ENCODE measurements at places on chromosomes 3 and 15.

- no peak for DNase-seq
Measured at GRCh38 chr3:168112894-168113293, 17.2 kb upstream of the GOLIM4 start.

GRCh38 chr3:66394753-66395249, 106.0 kb downstream of the LRIG1 start:
- DNase-seq, result no peak

DNA sequence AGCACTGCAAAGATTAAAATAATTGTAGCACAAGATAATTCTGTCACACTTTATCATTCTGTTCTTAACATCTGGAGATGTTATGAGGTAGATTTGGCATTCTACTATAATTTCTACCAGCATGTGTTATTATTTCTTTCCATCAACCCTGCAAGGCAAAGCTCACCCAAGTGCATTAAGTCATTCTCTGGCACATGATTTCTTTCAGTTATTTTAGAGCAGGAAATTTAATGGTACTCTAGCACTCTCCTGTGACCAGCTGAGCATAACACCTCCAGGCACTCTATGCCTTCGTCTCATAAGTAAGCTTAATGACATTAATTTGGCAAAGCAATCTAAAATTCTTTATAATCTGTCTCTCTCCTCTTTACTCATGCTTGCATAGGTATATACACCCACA, 300.2 kb upstream of the GPR149 start:
- peak; percentile 24 for DNase-seq

DNA sequence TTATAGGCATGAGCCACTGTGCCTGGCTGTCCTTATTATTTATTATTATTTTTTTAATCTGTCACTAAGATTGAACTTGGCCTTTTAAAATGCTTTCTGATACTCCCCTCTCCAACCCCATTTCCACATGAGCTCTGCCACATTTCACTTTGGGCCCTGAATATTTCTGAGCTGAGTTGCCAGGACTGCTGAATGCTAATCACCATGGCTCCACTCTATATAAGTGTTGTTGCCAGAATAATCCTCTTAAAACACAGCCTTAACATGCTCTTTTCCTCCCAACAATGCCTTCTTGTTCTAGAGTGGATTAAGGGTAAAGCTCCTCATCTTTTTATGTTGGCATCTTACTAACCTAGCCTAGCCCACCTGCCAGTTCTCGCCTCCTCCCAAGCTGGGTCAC, 124.4 kb downstream of the PDZRN3 start:
- DNase-seq, result no peak

- peak; percentile 33 for DNase-seq
Measured at GRCh38 chr15:35705884-35706585, 160.1 kb upstream of the DPH6 start.

DNA sequence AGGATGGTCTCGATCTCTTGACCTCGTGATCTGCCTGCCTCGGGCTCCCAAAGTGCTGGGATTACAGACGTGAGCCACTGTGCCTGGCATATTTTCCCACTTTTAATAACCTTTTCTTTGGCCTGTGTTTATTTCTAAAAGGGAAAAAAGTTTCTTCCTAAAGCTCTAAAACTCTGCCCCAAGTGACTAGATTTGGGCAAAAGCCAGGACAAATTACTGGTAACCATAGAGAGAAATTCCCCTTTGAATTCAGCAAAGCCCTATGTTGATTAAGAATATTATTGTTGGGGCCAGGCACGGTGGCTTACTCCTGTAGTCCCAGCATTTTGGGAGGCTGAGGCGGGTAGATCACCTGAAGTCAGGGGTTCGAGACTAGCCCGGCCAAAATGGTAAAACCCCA, 11.5 kb upstream of the TRPM7 start:
- DNase-seq, result no peak

DNA sequence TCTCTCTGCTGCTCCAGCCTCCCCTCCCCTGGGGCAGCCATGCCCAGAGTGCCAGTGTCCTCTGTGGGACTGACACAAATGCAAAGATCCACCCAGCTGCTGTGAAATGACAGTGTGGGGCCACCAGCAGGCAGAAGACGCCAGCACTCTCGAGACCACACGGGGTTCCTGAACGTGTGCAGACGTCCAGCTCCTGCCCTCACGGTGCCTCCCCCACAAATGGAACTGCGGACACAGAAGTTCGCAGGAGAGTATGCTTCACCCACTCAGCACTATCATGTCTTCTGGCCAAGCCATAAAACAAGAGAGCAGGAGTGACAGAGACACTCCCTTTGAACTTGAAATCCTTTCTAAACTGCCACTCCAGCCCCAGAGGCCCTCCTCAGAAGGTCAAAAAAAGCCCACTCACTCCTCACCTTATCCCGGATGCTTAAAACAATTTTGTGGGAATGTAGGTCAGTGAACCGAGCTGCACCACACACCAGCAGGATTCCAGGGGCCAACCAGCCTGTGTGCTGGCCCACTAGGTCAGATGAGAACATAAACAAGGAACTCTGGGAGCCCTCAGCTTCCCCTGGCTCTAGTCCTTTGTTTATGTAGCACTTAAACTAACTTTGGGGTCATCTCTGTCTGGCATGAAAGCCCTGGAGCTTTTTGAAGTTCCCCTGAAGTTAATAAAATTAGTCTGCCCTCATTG, 112.6 kb downstream of the DNAJB8 start:
- DNase-seq, result no peak

DNA sequence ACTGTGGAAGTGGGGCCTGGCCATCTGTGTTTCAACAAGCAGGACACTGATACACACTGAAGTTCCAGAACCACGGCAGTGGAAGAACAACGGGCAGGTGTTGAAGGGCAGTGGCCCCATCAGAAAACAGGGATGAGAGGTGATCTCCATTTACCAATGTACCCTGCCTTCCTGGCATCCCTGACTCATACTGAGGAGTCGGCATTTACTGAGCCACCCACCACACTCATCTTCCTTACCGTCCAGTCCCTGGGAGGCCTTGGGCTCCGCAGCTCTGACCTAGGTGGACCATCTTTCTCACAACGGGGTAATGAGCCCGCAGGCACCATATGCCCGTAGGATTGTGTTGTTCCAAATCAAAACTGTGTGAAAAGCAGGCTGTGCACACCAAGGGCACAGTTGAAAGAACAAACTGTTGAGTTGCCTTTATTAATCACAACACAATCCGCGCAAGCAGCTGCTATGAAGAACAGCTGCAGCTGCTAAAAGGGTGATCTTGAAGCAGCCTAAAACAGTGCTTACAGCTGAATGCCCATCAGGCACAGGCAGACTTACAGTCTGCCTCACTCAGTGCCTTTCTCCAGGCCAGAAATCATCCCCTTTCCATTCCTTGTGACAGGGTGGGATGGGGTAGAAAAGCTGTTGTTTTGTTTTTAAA, 12.9 kb downstream of the MB21D2 start:
- DNase-seq, result no peak

- no peak for DNase-seq
Measured at GRCh38 chr3:8980756-8981257, 17.5 kb upstream of the RAD18 start.

DNA sequence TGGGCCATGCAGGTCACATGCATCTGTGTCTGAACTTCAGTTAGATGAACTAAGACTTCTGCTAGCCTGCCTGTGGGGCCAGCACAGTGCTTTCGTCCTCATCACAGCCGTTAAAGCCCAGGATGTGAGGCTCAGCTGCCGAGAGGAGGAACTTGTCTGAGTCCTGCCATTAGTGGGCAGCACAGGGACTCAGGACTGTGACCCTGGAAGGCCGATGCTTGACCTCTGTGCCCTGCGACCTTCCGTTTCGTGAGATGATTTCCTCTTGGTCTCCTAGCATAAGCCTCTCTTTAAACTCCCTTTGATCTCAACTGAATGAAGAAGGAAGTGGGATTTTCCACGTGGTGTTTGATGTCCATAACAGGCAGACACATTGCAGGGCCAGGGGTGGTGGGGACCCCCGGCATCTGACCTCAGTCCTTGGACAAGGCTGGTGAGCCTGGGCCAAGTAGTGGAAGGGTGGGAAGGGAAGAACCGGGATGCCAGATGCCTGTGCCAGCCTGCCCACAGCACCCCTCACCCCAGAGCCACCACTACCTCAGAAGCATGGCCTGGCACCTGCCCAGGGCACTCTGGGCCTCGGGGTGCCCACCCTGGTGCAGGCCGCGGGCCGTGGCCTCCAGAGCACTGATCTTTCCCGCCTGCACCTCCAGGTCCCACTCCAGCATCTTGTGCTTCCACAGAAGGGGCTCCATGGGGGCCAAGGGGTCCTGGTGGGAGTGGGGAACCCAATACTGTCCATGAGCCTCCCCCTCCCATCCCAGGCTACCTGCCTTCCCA, 21.6 kb downstream of the PLA2G4B start:
- DNase-seq, result no peak

DNA sequence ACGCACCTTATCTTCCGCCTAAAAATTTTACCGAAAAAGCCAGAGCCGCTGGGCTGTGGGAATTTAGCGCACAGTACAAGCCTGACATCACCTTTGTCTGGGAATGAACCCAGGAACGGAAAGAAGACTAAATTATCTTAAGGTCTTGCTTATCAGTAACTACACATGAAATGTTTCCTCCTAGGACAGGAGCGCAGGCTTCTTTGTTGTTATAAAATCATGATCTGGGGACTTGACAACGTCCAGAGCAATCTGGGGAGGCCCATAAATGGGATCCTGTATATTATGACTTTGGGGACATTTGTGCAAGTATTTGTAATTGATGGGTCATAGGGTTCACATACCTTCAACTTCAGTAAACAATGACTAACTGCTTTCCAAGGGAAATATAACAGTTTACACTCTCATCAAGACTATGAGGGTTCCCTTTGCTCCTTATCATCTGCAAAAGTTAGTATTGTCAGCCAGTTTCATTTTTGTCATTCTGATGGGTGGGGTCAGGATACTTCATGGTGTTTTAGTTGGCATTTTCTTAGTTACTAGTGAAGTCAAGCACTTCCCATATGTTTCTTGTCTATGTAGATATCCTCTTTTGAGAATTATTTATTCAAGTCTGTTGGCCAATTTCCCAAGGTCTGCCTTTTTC, 213.9 kb upstream of the PFN2 start:
- peak; percentile 30 for DNase-seq

- no peak for DNase-seq
Measured at GRCh38 chr3:143535994-143536784, 312.1 kb downstream of the SLC9A9 start.

DNA sequence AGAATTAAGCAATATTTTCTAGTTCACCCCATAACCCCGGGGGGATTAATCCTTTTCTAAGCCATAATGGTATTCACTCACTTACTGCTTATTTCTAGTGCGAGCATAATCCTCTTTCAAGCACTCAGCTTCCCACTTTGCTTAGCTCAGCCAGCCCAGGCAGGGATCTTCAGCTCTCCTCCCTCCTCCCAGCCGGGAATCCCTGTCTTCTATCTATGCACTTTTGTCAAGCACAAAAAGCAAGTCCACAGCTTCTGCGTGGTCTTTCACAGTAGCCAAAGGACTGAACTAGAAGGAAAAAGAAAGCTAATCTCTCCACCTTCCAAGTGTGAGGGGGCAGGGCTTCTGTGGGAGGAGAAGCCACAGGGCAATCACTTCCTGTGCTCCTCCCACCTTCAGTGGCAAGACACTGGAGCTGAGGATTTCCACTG, 62.8 kb downstream of the PEX5L start:
- DNase-seq, result no peak

GRCh38 chr3:183958226-183958625, 59.5 kb downstream of the ABCC5 start:
- no peak for DNase-seq

DNA sequence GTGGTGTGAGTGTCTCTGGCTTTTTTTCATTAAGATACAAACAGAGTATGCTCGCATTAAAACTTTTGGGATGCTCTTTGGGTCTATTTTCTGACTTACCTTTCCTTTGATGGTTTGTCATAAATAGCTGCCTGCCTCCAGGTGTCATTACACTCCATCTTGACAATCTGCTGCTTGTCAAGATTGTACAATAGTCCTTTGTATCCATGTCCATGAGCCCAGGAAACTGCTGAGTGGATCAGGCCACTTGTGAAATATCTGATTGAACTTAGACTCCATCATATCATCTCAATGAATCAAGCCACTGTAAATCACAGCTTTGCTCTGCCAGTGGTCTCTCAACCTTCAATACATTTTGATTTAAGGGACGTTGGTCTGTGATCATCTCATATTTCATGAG, 135.2 kb downstream of the ECT2 start:
- DNase-seq, result no peak

DNA sequence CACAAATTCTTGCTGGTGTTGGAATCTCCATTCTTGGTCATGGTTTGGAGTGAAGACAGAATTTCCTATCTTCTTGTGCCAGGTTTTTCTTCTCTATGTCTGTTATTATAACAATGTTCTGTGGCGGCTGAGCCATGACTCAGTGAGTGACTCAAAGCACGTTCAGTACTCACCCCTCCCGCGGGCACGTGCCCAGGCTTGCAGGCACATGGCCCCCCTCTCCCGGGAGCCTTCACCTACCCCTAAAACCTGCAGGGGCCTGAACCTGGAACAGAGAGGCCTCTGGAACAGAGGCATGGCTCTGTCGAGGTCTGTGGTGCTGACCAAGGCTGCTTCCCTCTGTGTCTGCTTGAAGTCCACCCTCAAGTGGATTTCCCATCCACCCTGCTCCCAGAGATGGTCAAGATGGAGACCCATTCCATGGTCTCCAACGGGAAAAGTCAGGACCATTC, 27.6 kb downstream of the PLXNB1 start:
- DNase-seq, result peak; percentile 97

GRCh38 chr3:22713936-22714335, 489.2 kb upstream of the UBE2E2 start:
- peak; percentile 96 for DNase-seq

- DNase-seq, result no peak
Measured at GRCh38 chr3:195591852-195592251, 8.1 kb upstream of the APOD start.

GRCh38 chr3:170644711-170645110, 58.8 kb upstream of the SLC7A14 start:
- no peak for DNase-seq

DNA sequence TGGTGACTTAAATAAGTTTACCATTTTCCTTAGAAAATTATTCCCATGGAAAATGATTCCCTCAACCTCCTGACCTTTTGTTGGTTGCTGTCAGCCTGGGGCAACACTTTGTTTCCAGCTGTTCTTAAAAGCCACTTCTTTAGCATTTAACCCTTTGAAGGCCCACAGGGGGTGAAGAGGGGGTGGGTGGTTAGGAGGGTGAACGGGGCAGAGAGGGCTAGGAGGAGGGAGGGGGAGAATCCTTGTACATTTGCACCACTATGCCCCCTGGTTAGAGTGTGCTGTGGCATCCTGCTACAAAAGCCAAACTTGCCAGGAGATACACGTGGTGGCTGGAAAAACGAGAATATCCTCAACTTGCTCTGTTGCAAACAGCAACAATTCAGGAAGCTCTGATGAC, 273.2 kb upstream of the RGMA start:
- DNase-seq, result no peak

Data from epithelial cell of esophagus (primary cell).